ENCODE measurements at places on chromosomes 7 and 10.

- DNase-seq: no peak
These were observed 66.5 kb downstream of the TNS3 start for GRCh38 chr7:47515305-47515834.

DNA sequence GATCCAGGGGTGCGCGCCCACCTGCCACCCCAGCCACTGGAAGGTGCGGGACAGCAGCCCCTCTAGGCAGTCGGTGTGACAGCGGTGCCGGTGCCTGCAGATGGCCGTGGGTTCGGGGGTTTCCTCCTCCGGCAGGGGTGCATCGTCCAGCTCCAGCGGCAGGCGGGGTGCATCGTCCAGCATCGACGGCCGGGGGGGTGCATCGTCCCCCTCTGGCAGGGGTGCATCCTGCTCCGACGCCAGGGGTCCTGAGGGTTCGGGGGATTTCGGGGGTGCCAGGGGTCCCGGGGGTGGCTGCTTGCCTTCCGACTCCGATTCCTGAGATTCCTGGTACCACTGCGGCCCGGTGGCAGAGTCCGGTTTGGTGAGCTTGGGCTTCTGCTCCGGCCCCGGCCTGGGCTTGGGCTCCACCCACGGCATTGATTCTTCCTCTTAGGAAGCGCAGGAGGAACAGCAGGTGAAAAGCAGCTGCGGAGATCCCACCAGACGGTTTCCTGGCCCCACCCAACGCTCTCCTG lies 90.2 kb upstream of the RAB18 start:
- no peak for DNase-seq

DNA sequence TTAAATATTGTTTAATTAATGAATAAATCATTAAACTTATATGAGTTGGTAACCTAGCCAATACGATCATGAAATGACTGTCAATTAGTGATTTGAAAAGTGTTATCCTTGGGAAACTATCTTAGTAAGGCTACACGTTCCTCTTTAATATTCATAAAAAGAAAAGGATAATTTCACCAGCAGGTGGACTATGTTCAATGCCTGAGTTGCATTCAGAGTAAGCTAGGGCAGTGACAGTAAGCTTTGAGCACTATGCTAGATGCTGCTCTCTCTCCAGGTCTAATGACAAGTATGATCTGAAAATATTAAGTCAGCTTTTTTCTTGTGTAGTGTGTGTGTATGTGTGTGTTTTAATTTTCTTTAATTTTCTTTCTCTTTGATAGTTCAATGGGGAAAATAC lies 486.3 kb upstream of the PCDH15 start:
- no peak for DNase-seq

- DNase-seq: no peak
These were observed 6.0 kb downstream of the RBP3 start for GRCh38 chr10:47354165-47354564.

GRCh38 chr7:108002726-108003598 lies at the start of gene LAMB1:
TSS of gene LAMB1 (minus strand) at chr7:108003161. CDS start at chr7:108002885, 276 bp downstream.
- DNase-seq: peak; percentile 73

- no peak for DNase-seq
These were observed 30.2 kb upstream of the ERCC6 start for GRCh38 chr10:49569031-49569631.

- no peak for DNase-seq
These were observed 131.0 kb downstream of the CXCL12 start for GRCh38 chr10:44253769-44254462.

DNA sequence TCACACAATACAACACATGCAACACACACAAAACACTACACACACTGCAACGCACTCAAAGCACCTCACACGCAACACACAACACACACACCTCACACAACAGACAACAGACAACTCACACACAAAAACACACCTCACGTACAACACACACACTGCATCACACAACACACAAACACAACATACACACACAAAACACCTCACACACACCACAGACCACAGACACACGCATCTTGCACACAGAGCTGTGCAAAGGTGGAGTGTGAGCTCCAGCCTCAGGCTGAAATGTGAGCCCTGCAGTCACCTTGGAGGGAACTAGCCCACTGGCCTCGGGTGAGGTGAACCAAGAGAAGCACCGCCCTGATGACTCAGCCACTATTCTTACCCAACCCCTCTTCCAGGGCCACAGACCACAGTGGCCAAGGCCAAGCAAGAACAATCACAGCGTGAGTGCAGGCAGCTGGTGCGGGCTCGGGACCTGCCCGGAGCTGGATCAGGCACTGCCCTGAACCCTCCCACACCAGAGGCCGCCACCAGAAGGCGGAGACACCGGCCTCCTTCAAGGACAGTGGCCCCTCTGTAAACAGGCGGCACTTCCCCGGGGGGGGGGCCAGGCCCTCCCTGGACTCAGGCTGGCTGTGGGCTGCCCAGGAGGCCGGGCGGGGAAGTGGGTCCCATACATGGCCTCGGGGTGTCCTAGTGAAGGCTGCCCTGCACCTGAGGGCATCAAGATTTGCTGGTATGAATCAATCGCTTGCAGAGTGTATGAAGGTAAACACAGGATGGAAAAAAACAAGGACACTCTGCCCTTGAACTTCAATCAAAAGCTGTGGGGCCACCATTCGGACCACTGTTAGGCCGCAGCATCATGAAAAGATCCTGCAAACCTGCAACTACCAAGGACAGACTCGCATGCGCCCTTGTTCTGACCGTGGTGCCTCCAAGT lies 106.7 kb downstream of the TNS3 start:
- DNase-seq: peak; percentile 93

DNA sequence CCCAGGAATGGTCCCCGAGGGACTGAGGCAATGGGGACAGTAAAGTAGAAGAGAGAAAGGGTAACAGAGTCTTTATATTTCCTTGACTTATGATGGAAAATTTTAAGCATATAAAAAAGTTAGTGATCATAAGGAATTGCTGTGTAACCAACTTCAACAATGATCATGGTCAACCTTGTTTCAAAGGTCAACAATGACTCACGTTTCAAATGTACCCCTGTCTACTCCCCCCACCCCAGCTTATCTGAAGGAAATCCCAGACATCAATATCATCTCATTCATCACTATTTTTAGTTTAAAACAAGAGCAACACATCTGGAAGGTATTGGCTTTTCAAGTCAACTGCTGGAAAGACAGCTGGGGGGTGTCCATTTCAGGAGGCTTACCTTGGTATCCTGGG lies 92.9 kb downstream of the SMURF1 start:
- no peak for DNase-seq

- DNase-seq: no peak
These were observed 38.5 kb upstream of the KDM7A start for GRCh38 chr7:140215281-140215680.

DNA sequence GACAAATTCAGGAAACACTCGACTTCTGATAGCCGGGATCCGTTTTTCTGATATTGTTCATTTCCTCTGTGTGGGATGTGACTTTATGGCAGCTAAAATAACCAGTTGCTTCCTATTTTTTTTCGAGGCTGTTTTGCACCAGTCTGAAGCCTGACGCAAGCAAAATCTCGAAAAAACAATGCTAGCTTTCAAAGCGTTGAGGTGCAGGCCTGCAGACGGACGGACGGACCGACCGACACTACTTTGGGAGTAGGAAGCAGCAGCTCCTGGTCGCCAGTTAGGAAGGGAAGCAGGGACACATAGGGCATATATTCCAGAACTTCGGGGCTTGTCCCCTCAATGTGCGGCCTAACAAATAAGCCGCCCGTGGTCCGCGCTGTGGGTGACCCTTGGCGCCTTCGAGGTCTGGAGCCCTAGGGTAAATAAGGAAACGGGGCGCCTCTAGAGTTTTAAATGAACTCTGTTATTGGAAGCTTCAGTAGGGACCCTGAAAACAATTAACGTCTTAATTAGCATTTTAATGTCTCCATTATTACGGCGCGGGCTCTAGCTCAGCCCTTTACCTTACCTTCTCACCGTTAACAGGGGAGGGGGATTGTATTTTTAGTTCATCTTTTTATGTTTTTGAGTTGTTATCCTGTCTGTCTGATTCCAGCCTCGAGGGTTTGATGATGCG lies 1.3 kb downstream of the HHEX start:
- DNase-seq: peak; percentile 99

GRCh38 chr7:37416378-37417106 lies 32.1 kb downstream of the ELMO1 start:
- no peak for DNase-seq

DNA sequence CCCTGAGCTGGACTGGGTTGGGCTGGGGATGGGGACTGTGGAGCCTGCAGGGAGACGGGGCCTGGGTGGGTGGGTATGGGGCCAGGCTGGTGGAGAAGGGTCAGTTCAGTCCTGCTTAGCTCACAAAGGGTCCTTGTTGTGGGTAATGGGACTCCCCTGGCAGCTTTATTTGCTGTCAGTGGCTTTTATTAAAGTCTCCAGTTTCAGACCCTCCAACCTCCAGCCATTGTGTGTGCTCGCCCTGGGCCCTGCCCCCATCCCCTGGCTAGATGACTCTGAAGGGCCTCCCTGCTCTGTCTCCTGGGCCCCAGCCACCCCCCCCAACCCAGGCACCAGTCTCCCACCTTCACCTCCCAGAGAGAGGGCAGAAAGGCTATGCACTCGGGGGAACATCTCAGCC lies 44.4 kb upstream of the SLF2 start:
- no peak for DNase-seq

DNA sequence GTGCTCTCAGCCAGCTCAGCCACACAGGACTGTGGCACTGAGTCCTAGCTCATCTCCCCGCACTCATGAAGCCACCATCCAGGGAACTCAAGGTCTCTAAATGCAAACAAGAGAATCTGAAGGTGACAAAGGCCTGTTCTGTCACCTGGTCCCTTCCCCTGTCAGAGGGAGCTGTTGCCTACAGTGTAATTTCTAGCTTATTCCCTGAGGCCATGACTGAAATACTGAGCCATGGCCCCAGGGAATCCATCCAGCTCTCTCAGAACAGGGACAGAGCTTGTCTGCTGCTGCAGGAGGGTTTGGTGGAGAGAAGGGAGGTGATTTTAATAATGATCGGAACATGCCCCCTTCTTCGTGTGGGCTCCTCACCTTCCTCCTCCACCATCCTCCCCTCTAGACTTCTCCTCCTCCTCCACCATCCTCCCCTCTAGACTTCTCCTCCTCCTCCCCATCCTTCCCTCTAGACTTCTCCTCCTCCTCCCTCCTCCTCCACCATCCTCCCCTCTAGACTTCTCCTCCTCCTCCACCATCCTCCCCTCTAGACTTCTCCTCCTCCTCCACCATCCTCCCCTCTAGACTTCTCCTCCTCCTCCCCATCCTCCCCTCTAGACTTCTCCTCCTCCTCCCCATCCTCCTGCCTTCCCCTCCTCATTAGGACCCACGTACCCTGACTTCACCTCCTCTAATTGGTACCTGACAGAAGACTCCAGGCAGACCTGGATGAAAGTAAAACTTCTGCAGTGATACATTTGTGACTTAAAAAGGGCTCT lies 338.0 kb upstream of the MKI67 start:
- peak; percentile 5 for DNase-seq
